A549 treated with Mapracorat at 1 μM for 4 hours (cell line): ENCODE measurements at places on chromosomes 16 and 17. TPM values are rescaled to one million over a fixed set of nuclear protein-coding genes. Genes with fewer than 3 reads are reported as not detected.

Gene GLIS2
- 21.3 to 28.3 TPM (median 25.8 TPM) in 5 replicates for total RNA-seq

Gene IGSF6
- total RNA-seq, result not detected in 5 replicates

Gene SMIM22
- not detected in 5 replicates for total RNA-seq

Gene G6PC1
- total RNA-seq, result not detected in 5 replicates

Gene EVPLL
- not detected in 5 replicates for total RNA-seq

Gene WNK4
- 1.1 to 1.8 TPM (median 1.3 TPM) in 5 replicates for total RNA-seq

Gene SLC22A31
- 0.90 to 1.9 TPM (median 1.2 TPM) in 5 replicates for total RNA-seq

Gene SLFN14
- not detected in 5 replicates for total RNA-seq

Gene MYH2
- total RNA-seq, result not detected in 5 replicates

Gene HOXB9
- 6.9 to 8.0 TPM (median 7.6 TPM) in 5 replicates for total RNA-seq

Gene NLGN2
- total RNA-seq, result 12.6 to 19.8 TPM (median 16.8 TPM) in 5 replicates

Gene GPRC5C
- total RNA-seq, result 40.7 to 67.4 TPM (median 60.7 TPM) in 5 replicates

Gene CCL17
- not detected in 5 replicates for total RNA-seq

Gene SHISA9
- total RNA-seq, result 0.02 to 0.12 TPM (median 0.05 TPM) in 5 replicates

Gene GJC1
- 24.2 to 32.0 TPM (median 27.0 TPM) in 5 replicates for total RNA-seq

Gene MT1M
- total RNA-seq, result not detected in 5 replicates

Gene TVP23B
- 60.4 to 72.1 TPM (median 63.8 TPM) in 5 replicates for total RNA-seq

Gene KRTAP2-2
- total RNA-seq, result not detected in 5 replicates

Gene CMTM4
- total RNA-seq, result 21.2 to 37.2 TPM (median 33.0 TPM) in 5 replicates

Gene METTL26
- 80.9 to 144 TPM (median 141 TPM) in 5 replicates for total RNA-seq

Gene NKD1
- 0.11 to 0.53 TPM (median 0.42 TPM) in 5 replicates for total RNA-seq
